NCI-H1694 (cell line): ENCODE measurements at places on chromosomes 6 and 20.

DNA sequence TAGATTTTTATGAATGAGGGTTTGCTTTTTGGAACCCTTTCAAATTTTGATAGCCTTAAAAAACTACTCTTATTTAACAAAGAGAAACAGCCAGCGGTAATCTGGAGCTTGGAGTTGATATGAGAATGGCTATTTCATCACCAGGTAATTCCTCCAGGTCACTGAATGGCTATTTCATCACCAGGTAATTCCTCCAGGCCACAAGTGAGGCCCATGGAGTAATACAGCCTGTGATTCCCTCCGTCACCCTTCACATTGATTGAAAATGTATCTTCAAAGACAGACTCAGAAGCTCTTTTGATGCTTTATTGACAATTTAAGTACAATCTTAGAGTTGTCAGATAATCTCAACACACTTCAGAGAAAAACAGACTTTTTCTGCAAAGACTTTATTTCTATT lies 73.3 kb upstream of the AGPAT4 start:
- no peak for DNase-seq

GRCh38 chr6:27839626-27840475 lies 72.3 kb downstream of the OR2B2 start:
- no peak for DNase-seq

DNA sequence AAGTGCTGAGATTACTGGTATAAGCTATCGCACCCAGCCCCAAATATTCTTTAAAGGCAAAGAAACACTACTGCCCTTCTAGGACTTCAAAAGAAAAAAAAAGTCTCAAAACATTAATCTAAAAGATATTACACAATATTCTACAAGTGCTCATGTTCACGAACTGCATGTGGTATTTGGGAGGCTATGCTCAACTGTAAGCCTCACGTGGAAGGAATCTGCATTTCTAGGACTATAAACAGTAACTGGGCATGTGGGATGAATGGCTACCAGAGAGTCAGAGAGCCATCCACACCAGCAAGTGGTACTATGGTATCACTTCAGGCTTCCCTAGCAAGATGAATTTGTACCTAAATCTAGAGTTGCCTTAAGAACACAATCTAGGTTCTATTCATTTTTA lies 50.0 kb downstream of the FKBP5 start:
- DNase-seq: no peak

- no peak for DNase-seq
These were observed 38.7 kb downstream of the IGF2R start for GRCh38 chr6:160007611-160008010.

DNA sequence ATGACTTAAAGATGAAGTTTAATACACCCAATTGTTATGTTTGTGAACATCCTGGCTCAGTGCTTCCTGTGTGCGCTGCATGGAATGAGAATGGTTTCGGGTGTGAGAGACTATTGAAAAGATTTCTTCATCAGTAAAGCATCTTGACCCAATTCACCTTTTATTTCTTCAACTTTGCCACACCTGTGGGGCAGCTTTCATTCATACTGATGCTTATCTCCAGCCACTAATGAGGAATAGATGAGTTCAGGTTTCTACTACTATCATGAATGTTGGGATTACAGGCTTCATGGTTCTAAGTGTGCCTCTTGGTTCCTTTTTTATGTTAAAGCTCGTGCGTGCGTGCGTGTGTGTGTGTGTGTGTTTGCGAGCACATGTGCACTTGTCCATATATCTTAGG lies 373.7 kb upstream of the SOX4 start:
- DNase-seq: no peak

DNA sequence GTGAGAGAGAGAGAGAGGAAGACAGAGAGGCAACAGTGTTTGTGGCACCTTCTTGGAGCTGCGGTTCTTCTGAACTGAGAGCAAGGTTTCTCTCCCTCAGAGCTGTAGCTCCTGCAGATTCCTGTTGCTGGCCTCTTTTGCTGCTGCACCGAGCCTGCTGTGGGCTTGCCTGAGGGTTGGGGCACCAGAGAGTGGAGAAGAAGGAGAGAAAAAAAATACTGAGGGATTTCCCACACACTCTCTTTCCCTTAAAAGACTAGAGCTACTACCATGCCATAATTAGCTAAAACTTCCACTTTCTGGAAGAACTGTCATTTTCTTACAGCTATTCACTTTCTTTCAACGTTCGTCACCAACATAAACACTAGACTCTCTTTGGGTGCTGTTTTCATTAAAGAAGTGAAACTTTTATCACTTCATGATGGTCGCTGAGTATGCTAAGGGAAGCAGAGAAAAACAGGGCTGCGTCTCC lies 18.2 kb upstream of the ECI2 start:
- DNase-seq: no peak

DNA sequence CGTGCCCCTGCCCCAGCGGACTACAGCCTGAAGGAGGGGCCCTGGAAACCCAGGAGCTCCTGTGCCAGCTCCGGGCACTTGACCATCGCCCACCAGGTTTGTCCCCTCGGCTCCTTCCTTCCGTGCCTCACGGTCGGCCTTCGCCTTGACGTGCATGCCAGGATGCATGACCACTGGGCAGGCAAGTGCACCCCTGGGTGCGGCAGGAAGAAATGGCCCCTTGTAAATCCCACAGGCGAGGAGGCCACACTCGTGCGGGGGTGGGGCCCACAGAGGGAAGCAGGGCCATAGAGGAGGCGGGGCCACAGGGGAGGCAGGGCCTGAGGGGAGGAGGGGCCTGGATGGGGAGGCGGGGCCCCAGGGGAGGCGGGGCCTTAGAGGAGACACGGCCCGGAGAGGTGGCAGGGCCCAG lies 81.7 kb downstream of the YTHDF1 start:
- no peak for DNase-seq

DNA sequence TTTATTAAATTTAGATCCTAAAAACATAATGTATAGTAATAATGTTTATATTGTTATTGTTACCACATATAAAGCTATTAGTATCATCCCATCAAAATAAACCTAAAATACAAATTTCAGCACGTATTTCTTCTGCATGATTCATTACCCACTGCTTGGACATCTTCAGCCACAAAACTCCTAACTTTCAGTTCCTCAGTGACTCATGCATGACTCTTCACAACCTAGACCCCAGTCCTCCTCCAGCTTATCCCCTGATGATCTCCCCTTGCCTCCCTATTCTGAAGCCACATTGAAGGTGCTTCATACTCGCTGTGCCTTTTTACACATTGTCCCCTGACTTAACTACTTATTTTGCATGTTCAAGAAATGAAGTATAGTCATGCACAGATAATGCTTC lies 11.2 kb upstream of the GPRC6A start:
- DNase-seq: no peak

DNA sequence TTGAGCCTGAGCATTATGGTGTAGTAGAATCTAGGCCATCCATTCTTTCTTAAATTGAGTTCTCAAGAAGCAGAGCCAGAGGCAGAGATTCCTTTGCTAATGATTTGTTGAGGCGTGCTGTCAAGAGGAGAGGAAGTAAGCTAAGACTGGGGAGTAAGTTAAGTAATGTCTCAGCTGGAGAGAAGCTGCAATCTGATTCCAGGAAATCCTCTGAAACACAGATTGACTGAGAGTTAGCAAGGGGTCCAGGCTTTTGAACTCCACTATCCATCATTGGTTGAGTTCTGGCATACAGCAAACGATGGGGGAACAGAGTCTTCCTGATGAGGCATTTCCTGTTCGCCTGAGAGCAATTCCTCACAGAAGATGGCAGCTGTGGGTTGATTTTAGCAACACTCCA lies 207.4 kb upstream of the RAB32 start:
- no peak for DNase-seq
